ENCODE measurements at places on chromosomes 4 and X. TPM values are rescaled to one million over a fixed set of nuclear protein-coding genes. Genes with fewer than 3 reads are reported as not detected.

Gene GPR82
- not detected for total RNA-seq

Gene CSAG3
- total RNA-seq: not detected

Gene DGKK
- not detected for total RNA-seq

Gene ANK2
- 5.4 TPM for total RNA-seq

Gene RGN
- not detected for total RNA-seq

Gene MAGEA3
- total RNA-seq: not detected

Gene BGN
- total RNA-seq: not detected
